T1000 (cell line): ENCODE measurements at places on chromosomes 5 and 9.

DNA sequence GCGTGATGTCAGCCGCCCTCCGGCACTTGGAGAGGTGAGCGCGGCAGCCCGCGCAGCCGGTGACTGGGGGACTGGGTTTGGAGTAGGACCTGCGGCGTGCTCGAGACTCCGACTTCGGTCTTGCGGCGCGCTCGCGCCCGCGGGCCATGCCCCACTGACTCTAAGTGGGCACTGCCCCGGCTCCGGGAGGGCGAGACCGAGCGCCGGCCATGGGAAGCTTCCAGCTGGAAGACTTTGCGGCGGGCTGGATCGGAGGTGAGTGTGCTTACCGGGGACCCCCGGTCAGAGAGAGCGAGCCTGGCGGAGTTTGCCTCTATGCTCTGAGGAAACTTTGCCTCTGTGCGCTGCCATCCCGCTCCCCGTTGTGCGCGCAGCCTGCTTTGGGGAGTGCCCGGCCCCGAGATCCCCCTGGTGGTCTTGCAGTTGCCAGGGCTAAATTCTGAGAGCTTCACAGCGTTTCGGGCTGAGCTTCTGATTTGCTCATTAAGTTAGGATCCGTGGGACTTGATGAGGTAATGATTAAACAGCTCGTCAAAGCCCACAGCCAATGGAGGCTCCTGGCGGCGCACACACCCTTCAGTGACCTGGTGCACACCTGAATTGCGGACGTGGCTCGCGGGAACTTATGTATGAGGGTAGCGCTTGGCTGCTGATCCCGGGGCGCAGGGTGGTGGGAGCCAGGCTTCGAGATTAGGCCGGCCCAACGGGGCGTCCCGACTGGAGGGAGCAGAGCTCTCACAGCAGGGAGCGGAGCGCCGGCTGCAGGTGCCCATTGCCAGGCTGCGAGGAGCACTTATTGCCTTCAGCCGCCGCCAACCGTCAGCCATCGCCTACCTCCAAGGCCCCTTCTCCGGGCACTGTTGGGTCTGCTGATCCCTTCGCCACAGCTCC, at the start of gene SLC25A48:
TSS of gene SLC25A48 (plus strand) at position 25 of the 891 bp plus-strand sequence. CDS start at position 210, 185 bp downstream.
- DNase-seq: no peak

- no peak for DNase-seq
These were observed 19.2 kb downstream of the DOCK2 start for GRCh38 chr5:169656125-169656901.

DNA sequence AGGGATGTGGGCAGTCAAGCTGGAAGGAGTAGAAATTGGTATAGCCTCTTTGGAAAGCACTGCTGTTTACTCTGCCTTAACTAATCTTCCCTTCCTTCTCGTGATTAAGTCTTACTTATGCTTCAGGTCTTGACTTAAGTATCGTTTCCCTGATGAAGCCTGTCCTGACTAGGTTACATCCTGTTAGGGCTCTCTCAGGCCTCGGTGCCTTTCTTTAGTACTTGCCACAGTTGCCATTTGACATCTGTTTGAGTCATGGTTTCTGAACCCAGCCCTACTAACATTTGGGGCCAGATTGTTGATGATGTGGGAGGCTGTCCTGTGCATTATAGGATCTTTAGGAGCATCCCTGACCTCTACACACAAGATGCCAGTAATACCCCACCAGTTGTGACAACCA, 94.4 kb downstream of the GAPVD1 start:
- no peak for DNase-seq

- DNase-seq: no peak
These were observed 122.1 kb downstream of the NTRK2 start for GRCh38 chr9:84791643-84792042.

GRCh38 chr9:22342491-22343217, 104.0 kb upstream of the DMRTA1 start:
- DNase-seq: peak; percentile 4

DNA sequence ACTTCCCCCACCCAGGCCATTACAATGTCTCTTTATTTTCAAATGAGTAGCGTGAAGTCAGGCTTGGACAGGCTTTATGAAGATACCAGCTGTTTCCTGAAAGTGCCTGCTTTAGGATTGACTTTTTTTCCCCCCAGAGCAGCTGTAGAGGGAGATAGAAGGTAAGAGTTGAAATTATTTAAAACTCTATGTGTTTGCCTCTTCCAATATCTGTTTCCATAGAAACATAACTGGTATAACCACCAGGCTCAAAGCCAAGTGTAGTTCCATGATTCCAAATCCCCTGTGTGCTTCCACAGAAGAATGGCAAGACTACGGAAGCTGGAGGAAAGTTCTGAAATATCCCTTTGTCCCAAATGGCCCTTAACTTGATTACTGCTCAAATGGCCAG, 87.4 kb upstream of the TBC1D2 start:
- no peak for DNase-seq

DNA sequence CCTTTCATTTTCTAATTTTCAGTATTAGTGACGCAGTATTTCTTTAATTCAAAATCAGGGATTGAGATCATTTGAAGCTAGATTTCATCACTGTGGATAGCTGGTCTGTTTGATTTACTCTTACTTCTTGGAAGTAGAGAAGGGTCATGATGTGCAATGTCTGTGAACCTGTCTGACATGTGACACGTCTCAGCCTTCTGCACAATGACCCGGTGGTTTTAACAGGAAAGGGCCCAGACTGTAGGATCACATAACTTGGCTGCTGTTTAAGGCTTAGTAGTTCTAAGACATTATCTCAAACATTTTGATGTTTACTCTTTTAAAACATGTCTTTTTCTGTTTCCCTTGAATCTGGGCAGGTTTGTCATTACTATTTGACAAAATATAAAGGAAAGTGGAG, 823.3 kb upstream of the NUDT12 start:
- no peak for DNase-seq

DNA sequence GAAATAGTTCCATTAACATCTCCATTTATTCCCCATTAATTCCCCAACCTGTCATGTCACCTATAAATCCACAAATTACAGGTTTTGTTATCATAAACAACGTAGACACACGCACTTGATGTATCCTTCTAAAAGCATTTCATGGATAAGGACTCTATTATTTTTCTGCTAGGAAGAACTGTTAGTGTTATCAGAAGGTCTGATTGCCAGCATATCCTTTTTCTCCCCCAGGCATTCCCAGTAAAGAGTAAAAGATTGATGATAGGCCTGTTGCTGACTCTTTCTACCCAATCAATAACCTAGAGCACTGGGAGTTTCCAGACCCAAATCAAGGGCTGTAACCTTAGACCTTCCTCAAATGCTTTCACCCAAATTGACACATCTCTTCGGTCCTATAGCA, 60.8 kb downstream of the RFK start:
- DNase-seq: no peak

DNA sequence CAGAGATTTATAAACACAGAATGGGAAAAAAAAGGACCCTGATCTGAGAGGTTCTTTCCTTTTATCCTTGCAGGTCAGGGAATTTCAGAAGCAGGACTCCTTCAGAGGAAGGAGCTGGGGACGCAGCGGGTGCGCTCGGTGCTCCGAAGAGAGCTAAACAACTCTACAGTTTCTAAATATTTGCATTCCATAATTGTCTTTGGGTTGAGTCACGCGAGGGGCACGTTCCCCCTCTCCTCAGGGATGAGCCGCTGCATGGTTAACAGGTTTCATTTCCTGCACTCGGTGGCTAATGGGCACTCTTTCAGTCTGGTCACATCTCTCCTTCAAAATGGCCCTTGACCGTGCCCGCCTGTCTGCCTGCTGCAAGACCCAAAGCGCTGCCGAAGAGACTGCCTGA, 165.0 kb upstream of the HMHB1 start:
- DNase-seq: no peak

GRCh38 chr5:67490543-67491321, 294.1 kb upstream of the CD180 start:
- no peak for DNase-seq

- no peak for DNase-seq
These were observed 41.5 kb upstream of the ANKH start for GRCh38 chr5:14913096-14913495.

- no peak for DNase-seq
These were observed 174.8 kb downstream of the ACTL7B start for GRCh38 chr9:108680946-108681345.

DNA sequence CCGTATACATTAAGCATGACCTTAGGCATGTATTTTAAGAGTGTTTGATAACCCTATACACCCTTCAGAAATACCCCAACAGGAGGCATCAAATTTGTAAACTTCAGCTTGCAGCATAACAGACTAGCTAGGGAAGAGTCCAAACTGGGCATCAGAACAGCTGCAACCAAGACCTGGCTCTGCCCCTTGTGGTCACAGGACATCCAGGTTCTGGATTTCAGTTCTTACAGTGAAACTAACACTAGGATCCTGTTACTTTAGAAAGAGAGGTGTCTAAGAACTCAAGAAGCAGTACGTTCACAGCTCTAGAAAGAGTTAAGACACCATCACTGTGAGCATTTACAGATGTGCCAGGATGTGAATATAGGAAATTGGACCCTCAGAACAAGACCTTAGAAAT, 229.8 kb downstream of the BNC2 start:
- no peak for DNase-seq

DNA sequence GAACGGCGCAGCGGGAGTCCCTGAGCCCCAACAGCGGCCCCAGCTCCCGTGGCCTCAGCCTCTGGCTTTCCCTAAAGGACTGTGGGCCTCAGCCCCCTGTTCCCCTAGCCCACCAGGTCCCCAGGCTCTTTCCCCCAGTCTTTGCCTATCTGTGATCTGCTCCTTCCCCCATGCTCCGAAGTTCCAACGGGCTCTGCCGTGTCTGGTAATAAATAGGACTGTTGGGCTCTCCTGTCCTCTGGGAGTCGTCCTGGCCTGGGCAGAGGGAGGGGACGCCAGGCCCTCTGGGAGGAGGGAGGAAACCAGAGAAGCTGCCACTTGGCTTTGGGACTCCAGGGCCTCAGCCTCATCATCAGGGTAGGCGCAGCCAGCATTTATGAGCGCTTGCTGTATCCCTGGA, 28.1 kb downstream of the ADGRD2 start:
- DNase-seq: no peak

DNA sequence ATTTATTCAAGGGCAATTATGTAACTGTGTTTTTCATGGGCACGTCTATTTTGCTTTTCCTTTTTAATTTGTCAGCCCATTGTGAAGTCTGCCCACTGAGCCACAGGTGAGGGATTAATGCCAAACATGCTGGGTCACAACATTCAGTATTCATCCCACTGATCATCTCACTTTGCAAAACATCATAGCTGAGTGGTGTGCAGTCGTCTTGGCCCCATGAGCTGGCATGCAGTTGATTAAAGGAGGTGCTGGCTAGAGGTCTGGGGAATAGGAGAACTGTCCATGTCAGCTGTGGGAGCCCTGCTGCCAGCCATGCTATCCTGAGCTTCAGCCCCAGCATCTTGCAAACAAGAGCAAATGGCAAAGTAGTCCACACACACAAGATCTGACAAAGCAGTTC, 11.7 kb upstream of the ESM1 start:
- no peak for DNase-seq

DNA sequence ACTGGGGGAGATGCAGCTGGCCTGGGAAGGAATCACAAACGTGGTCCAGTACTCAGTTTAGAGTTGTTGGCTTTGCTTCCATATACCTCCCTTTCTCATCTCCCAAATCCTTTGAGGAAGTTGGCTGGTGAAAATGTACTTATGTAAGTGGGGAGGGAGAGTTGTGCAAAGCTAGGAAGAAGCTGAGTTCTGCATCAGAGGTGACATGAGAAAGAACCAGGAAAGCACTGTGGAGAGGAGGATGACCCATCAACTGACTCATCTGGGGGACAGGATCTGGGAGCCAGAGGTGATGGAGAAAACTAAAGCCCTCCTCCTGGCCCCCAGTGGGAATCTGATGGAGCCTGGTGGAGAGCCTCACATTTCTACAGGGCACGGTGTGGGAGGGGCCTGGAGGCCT, 16.2 kb downstream of the KCNMB1 start:
- no peak for DNase-seq

DNA sequence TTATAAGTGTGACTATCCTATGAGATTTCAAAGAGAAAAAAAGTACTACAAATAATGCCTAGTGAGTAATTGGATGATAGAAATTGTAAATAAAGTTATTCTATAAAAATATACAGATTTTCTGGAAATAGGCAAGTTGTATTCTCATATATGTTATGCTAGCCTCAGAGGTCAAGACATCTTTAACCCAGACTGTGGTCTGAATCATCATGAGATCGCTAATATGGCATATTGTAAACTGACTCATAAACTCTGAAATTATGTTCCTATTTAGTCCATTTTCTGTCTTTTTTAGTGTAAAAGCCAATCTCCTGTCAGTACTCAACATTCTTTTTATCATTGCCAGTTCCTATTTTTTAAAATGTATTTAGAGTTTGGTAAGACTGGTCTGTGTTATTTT, 14.2 kb downstream of the LOX start:
- DNase-seq: no peak

DNA sequence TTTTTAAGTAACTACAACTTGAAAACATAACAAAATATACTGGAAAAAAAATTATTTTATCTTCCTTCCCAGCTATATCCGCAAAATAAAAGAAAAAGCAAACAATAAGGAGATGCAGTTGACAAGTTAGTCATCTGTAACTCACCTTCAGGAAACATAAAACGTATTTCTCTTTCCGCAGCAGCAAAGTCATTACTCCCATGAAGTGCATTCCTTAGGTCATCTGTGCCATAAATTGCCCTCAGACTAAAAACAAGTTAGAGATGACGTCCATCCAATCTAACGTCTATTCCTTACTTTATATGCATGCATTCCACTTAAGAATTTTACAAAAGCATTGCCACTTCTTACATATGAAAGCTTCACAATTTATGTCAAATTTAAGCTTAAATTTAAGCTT, 10.9 kb downstream of the NME5 start:
- no peak for DNase-seq

GRCh38 chr5:147989994-147990393, 73.8 kb upstream of the SPINK5 start:
- no peak for DNase-seq

DNA sequence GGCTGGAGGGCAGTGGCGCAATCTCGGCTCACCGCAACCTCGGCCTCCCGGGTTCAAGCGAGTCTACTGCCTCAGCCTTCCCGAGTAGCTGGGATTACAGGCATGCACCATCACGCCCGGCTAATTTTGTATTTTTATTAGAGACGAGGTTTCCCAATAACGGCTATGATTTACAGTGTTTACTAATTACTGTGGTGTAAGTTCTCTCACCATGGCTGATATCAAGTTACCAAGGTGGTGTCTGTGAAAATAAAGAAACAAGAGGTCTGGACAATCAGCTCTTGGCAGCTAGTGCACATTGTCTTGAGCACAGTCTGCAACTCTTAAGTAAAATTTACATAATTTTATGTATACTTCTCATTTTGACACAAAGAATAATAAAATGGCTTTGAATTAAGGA, 385.5 kb upstream of the COX7C start:
- DNase-seq: no peak

- DNase-seq: no peak
These were observed 157.2 kb downstream of the ESM1 start for GRCh38 chr5:54828151-54828550.

DNA sequence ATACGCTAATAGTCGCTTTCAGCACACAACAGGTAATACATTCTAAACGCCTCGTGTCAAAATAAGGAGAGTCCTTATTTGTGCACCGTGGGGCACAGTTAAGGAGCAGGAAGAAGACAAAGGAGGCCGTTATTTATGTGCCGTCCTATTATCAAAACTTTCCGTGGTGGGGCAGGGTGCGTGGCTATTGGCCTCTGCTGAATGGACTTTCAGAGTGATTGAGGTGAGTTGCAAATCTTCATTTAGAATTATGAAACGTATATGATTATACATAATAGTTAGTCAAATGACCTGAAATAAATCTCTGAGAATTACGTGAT, 833 bp downstream of the C5orf24 start:
- DNase-seq: no peak

GRCh38 chr5:347712-348284, 26.3 kb downstream of the AHRR start:
- DNase-seq: no peak

GRCh38 chr5:109252731-109253130, 157.0 kb downstream of the PJA2 start:
- no peak for DNase-seq
